HL-60 (cell line): ENCODE measurements at places on chromosomes 3 and 15.

- DNase-seq = peak; percentile 61
Observed at GRCh38 chr15:100721758-100722550, 119.6 kb downstream of the ASB7 start.

GRCh38 chr3:184140436-184140835, 5.3 kb downstream of the EIF2B5 start:
- DNase-seq = no peak

DNA sequence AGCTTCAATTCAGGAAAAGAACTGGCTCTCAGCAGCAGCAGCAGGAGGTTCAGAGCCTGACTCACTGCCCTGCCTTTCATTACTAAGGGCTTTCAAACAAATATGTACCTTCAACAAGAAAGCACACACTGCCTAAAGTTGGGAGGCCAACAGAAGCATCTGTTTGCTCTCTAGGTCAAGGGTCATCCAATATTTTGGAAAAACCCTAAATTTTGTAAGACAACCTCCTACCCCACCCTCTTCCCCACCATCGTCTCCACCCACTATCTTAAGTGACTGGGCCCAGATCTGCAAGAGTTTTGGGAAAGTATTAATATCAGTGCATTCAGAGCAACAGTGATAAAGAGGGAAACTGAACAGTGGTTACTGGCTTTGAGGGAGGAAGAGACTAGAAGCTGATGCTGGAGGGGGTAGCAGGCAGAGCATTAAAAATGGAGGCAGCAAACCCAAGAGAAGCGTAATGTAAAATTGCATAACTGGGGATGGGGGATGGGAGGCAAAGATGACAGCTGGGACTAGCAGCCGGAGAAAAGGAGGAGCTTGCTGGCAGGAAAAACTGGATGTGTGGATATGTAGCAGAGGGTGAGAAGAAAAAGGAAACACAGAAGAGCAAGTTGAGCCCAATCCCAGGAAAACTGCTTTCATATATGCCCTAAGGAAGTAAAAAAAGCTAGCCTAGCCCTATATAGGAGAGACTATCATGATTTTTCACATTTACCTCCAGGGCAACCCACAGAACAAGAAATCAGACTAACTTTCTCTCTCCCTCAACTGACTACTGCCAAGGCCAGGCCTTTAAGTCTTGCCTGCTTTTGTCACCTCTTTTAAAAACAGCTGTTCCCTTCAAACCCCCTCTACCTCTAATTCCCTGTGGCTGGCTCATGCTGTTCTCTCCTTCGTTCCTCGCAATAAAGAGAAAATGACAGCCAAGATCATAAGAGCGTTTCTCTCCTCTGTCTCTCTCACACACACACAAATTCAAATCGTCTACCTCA, 31.4 kb downstream of the NPTN start:
- DNase-seq = peak; percentile 38

GRCh38 chr15:22968366-22968765, 11.8 kb downstream of the CYFIP1 start:
- DNase-seq = no peak

GRCh38 chr3:72487946-72488737, 360.1 kb downstream of the SHQ1 start:
- no peak for DNase-seq

- DNase-seq = no peak
Observed at GRCh38 chr3:9581742-9582141, 28.1 kb upstream of the LHFPL4 start.

DNA sequence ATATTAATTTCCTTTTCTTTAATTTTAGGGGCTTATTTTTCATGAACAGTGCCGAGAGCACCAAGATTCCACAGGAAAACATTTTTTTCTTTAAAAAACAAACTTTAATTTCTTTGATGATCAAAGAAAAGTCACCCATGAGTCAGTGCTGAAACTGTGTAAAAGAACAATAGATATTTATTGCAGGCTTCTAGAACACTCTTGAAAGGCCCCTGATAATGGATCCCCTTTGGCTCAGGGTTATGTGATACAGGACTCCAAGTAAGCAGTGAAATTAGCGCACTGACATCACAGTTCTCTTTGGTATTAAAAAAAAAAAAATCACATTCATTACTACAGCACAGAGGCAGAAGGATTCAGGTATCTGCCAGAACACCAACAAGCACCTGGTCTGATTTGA, 66.1 kb upstream of the MYZAP start:
- no peak for DNase-seq

- DNase-seq = no peak
Observed at GRCh38 chr15:56672721-56673120, 60.6 kb downstream of the ZNF280D start.

GRCh38 chr3:29004885-29005599, 275.8 kb upstream of the RBMS3 start:
- DNase-seq = no peak

DNA sequence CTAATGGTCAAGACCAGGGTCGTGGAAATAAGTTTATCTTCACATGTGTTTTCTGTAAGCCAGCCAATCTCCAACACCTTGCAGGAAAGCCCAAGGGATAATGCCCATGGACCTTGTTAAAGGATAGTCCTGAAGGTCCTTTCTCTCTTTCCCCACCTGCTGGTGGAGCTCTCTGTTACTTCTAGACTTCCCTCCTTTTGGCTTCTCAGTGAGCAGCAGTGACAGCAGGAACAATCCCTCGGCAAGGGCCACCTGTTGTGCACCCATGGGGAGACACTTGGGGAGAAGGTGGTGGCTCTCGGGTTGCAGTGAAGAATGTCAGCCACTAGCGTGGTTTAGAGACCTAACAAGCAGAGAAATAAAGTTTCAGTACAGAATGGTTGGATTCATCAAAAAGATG, 84.0 kb upstream of the OSBPL11 start:
- DNase-seq = no peak

GRCh38 chr3:59450946-59451763, 401.3 kb upstream of the CFAP20DC start:
- no peak for DNase-seq

DNA sequence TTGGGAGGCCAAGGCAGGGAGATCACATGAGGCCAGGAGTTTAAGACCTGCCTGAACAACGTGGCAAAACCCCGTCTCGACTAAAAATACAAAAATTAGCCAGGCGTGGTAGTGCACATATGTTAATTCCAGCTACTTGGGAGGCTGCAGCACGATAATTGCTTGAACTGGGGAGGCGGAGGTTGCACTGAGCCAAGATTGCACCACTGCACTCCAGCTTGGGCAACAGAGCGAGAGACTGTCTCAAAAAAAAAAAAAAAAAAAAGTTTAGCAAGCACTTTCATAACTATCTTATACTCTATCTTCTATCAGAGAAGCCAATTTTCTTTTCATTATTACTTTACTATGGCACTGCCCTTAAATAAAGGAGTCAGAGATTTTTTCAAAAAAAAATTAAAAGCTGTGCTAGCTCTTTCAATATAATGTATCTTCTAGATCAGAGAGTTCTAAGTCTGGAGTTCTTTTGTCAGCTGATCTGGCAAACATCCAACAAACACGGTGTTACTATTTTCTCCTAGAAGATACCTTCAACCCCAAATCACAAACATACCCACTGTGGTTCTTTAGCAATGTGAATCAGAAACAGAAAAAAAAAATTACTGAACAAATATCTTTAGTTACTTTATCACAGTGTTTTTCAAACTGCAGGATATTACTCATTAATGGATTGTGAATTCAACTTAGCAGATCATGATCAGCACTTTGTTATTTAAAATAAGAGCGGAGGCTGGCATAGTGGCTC, 3.0 kb downstream of the ZNF770 start:
- DNase-seq = no peak

- DNase-seq = no peak
Observed at GRCh38 chr3:50651920-50652529, 22.7 kb upstream of the DOCK3 start.
